ENCODE measurements at places on chromosomes 6 and 20. TPM values are rescaled to one million over a fixed set of nuclear protein-coding genes. Genes with fewer than 3 reads are reported as not detected.

Gene SRSF12
- not detected for total RNA-seq

Gene CTCFL
- not detected for total RNA-seq

Gene COL21A1
- 5.2 TPM for total RNA-seq

Gene CLDN20
- total RNA-seq: not detected

Gene FAM83D
- 10.1 TPM for total RNA-seq

Data from dermis lymphatic vessel endothelial cell (primary cell).